ENCODE measurements at places on chromosomes 7 and 10.

GRCh38 chr10:30183055-30183402 lies 123.6 kb upstream of the JCAD start:
- DNase-seq: no peak

GRCh38 chr10:9260690-9261089 lies 1206.2 kb downstream of the GATA3 start:
- DNase-seq: no peak

DNA sequence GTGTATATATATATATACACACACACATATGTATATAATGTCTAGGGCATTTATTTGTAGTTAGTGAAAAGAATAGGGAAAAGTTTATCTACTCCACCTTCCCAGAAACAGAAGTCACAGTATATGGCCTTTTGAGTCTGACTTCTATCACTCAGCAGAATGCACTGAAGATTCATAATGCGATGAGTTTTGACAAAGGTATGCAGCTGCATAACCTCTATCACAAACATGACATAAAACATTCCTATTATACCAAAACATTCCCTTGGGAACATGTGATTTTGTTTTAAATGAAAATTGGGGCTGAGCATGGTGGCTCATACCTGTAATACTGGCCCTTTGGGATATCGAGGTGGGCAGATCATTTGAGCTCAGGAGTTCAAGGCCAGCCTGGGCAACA lies 137.3 kb upstream of the EEPD1 start:
- no peak for DNase-seq

DNA sequence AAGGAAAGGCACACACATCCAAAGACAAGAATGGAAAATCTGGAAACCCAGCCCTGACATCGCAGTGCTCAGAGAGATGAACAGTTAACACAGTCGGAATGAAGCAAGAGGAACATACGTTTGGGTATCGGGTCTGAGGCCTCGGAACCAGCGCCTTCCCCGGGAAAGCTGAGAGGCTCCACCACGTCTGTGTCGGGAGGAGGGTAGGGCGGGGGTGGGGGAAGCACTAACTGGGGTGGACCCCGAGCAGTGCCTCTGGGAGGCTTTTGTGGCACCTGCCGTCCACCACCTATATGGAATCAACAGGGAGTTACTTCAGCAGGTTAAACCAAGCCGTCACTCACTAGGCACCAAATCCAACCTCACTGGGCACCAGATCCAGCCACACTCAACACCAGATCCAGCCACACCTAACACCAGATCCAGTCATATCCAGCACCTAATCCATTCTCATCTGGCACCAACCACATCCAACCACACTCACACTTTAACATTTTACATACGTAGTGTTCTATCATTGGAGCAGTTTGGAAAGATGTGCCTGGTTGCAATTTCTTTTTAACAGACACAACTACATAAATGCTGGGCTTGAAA lies 233.6 kb downstream of the COBL start:
- no peak for DNase-seq

DNA sequence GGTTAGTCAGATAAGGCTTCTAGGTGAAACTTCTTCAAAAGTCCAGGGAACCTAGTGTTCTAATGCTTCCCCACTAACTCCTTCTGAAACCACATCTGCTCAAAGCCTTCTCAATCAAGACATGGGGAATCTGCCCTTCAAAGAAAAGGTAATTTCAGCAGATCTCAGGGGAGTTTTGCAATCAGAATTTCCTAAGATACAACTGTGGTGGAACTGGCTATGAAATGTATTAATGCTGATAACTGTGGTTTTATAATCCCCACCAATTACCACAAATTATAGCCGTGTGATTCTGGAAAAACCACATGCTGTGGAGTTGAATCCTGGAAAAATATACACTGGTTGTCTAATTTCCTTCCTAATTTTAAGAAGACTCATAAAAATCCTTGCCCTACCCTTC lies 233.8 kb downstream of the SORCS1 start:
- DNase-seq: no peak

DNA sequence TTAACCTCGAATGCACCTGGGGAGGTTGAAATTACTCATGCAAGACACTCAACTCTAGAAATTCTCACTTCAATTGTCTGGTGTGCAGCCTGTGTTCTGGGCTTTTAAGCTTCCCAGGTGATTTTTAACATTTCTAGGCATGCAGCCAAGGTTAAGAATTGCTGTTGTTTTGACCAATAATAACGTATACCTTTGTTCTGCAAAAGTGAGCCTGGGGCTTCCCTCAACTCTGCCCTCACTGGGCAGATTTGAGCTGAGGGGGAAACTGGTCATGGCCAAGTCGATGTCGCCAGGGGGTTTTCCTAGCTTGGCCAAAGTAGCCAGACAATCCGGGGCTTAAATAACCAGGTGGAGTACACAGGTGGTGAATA lies 568 bp downstream of the PRSS2 start:
- DNase-seq: no peak

DNA sequence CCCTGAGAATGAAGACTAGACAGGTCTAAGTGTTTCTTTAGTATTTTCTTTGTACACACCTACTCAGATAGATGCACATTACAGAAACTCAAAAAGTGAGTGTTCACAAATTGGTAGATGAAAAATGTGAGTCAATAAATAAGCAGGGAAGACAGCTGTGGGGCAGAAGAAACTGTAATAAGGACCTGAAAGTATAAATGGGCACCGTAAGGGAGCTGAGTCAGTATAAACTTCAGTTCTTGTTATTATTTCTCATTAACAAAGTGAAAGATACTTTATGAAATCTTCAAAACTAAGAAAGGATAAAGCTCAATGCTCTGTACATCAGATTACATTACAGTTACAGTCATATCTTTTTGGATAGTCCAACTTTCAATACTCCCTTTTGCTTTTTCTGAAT lies 2.5 kb downstream of the MTPN start:
- no peak for DNase-seq

DNA sequence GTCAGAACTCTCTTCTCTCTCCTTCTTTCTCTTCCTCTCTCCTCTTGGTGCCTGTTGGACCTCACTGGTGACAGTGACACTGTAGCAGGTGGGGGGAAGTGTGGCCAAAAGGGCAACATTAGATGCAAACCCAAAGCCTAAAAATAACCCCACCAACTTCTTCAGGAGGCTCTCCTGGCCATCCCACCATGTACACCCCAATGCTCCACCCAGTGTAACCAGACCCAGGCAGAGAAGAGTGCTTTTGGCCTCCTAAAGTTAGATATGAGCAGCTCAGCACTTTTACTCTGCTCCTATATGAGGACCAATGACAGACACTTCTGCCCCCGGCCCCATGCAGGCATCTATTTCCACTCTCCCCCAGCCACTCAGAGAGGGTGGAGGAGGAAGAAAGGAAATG lies 5.5 kb downstream of the MYOZ1 start:
- no peak for DNase-seq

DNA sequence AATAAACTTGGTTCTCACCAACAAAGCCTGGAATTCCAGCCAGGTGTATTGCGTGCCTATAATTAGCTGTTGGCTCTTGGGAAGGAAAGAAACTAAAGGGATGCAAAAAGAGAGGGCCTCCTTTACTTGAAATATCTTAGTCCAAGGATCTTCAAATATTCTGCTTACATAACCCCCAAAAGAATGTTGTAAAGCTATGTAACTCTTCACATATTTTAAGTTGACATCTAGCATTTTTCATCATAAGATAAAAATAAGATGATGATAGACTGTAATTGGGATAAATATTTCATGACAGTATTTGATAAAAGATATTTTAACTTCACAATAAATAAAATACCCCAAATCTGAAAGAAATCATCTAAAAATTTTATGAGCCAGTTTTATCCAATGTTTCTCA lies 52.5 kb upstream of the SEPTIN7 start:
- no peak for DNase-seq

DNA sequence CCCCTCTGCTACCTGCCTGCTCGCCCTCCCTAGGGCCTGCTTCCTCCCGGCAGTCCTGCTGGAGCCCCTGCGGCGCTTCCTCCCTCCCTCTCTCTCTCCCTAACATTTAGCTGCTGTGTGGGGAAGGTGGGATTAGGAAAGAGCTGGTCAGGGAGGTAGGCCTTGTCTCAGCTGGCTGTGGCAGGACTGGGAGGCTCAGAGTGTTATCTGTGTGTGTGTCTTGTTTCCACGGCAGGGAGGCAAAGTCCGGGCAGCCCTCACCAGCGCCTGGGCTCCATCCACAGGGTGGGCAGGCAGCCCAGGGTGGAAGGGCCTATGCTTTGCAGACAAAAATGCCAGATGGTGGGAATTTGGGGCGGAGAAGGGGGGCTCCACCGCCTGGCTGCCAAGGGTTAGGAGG lies 105.7 kb downstream of the RPS24 start:
- DNase-seq: no peak

- no peak for DNase-seq
These were observed 51.4 kb upstream of the SLC29A3 start for GRCh38 chr10:71267508-71268240.

DNA sequence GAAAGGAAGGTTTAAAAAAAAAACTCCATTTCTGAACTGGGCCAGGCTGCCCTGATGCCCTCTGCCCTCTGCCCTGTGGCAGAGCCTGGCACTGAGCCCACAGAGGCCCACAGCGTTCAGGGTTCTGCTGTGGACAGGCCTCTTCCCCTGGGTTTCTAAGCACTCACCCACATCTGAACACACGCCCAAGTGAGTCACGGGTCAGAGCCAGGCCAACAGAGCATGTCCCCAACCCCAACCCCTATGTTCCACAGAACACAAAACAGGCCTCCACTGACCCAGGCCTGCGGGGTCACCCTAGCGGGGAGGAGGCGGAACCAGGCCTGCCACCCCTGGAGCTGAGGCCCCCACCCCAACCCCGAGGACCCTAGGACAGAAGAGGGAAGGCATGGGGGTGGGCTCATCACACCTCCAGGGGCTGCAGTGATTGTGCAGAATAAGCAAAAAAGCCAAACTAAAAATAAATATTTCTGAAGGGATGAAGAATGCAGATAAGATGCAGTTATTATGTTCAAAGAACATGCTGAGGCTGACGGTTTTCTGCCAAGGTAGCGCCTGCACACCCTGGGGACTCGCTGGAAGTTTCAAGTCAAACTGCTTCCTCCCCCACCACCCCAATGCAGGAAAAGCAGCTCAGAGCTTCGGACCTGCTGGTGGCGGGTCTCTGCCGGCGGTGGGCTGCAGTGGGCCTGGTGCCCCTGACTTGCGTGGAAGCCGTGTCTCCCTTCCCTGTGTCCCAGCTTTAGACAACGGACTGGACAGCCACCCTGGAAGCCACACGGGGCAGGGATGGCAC lies 5.4 kb downstream of the WDR86 start:
- DNase-seq: no peak

DNA sequence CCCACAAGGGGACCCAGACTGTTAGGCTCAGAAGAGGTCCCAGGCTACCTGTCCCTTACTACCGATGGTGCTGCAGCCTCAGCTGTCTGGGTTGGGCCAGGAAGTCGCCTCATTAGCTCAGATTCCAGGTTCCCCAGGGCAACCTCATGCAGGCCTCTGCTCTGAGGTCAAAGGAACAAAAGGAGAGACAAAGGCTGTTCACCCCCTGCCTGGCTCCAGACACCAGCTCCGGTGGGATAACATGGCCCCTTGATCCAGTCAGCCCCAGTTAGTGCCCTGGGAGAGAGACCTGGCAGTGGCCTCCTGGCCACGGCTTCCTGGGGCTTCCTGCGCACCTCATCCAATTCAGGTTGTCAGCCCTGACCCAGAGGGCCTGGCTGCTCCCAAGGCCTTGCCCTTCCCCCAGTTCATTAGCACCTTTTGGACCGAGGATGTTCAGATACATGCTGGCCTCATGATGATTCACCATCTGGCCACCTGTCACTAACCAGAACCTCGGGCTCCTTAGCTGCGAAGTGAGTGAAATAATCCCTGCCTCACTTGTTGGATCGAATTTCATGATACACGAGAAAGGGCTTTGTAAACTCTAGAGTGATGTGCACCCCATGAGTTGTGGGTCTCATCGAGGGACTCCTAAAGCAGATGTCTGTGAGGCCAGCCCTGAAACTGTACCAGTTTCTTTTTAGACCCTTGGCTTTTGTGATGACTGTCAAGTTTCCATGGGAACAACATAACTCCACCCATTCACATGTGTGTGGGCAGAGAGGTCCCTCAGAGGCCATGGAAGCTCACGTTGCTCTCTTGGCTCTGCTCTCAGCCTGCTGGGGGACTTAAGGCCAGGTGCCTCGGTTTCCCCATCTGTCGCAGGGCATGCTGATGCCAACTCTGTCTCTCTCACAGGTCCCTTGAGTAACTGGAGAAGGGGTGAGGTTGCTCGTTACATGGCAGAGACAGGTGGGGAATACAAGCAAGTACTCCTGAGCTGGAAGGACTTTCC lies 79.5 kb upstream of the PCBD1 start:
- DNase-seq: no peak

- no peak for DNase-seq
These were observed 162.1 kb downstream of the FANK1 start for GRCh38 chr10:126058507-126058906.

DNA sequence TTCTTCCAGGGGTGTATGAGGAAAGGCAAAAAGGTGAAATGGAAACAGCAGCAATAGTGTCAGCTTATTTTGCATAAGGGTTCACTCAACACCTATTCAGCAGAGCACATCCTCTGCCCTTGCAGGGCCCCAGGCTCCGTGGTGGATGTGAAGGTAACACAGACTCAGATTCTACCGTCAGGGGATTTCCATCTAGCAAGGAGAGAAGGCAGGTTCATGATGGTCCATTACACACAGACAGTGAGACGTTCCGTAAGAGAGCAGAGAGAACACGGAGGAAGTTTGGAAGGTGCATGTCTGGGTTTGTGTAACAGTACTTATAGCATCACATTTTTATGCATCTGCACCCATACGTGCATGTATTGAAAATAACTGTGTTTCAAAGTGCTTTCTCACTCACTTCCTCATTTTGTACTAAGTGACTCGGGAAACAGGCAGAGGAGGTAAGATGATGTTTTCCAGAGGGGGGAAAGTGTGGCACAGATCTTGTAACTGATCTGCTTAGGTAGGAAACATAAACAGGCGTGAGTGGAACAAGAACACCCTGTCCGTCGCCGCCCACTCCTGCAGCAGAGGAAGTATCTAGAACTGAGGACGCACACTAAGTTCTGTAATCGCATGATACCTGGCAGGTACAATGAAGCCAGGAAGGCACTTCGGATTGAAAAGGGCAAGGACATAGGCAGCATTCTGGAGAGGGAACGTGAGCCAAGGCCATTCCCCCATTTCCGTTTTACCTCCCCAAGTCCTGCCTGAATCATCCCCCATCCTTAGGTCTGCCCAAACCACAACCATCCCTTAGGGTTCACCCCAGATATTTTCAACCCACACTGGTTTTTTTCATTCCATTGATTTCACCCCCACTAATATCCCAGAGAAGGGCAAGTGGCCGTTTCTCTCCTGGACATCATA lies 1.0 kb upstream of the ENO4 start:
- no peak for DNase-seq

- no peak for DNase-seq
These were observed 160.1 kb downstream of the PFKFB3 start for GRCh38 chr10:6362879-6363278.

GRCh38 chr10:12717981-12718707 lies 283.4 kb downstream of the CCDC3 start:
- no peak for DNase-seq

DNA sequence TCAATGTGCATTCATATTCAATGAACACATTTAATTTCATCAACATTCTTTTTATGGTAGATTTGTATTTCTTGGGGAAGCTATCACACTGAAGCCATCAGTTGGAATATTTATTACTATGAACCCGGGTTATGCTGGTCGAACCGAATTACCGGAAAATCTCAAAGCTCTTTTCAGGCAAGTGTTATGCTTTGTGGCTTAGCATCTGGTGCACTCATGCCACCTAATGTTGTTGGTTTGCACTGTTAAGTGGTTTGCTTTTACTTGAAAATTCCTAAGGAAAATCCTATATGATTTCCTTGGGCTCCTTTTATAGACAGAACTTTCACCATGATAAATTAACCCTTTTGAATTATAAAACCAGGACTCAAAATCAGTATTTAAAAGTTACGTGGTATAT lies 147.9 kb downstream of the DNAH11 start:
- no peak for DNase-seq
